ENCODE measurements at places on chromosomes 3 and 15.

- peak; percentile 21 for DNase-seq
Observed at GRCh38 chr3:127710155-127710941, 37.6 kb downstream of the ABTB1 start.

- no peak for DNase-seq
Observed at GRCh38 chr3:12443781-12444522, 40.3 kb upstream of the TSEN2 start.

DNA sequence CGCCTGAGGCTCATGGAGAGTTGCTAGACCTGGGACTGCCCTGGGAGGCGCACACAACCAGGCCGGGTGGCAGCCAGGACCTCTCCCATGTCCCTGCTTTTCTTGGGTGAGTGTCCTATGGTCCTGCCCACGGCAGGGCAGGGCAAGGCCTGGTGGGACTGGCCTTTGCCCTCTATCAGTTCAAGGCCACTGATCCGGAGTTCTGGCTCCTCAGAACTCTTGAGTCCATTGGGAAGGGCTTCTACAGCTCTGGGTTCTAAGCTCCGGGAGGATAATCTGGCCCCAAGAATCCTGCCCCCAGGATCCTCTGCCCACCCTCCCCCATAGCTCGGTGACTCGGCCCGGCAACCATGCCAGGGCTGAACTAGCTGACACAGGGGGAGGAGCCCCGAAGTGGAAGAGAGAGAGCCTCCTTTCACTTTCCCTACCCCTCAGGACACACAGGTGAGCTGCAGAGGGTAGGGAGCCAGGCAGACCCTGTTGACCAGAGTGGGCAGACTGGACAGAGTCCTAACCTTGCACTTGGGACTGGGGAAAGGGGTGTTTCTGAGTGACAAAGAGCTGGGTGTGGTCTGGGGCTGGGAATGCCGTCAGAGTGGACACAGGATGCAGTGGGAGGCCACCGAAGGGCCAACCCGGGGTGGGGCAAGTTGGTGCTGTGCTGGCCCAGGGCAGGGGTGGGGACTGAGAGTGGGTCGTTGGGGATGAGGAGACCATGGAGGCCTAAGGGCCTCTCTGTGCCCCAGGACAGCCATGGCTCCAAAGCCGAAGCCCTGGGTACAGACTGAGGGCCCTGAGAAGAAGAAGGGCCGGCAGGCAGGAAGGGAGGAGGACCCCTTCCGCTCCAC lies 664 bp downstream of the PARP3 start:
- DNase-seq, result peak; percentile 32

- DNase-seq, result peak; percentile 69
Observed at GRCh38 chr15:29570948-29571791, 251.1 kb downstream of the TJP1 start.

GRCh38 chr3:178673529-178673928 lies 137.3 kb downstream of the KCNMB2 start:
- DNase-seq, result no peak

GRCh38 chr3:119195911-119196310 lies 22.5 kb downstream of the UPK1B start:
- no peak for DNase-seq

DNA sequence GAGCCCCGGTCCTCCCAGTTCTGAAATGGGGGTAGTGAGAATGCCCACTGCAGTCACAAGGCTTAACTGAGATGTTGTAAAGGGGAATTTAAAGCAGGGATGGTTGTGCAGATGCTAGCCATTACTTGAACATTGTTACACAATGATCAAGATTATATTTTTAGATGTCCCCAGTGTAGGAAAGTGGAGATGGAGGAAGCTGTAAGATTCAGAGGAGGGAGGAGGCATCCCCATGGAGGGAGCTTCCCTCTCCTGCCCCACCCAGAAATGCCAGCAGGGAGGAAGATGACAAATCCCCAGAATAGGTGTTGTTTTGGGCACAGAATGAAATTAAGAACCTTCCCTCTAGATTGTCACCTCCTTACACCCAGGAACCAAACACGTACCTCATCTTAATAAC lies 46.1 kb downstream of the EFCAB12 start:
- no peak for DNase-seq

DNA sequence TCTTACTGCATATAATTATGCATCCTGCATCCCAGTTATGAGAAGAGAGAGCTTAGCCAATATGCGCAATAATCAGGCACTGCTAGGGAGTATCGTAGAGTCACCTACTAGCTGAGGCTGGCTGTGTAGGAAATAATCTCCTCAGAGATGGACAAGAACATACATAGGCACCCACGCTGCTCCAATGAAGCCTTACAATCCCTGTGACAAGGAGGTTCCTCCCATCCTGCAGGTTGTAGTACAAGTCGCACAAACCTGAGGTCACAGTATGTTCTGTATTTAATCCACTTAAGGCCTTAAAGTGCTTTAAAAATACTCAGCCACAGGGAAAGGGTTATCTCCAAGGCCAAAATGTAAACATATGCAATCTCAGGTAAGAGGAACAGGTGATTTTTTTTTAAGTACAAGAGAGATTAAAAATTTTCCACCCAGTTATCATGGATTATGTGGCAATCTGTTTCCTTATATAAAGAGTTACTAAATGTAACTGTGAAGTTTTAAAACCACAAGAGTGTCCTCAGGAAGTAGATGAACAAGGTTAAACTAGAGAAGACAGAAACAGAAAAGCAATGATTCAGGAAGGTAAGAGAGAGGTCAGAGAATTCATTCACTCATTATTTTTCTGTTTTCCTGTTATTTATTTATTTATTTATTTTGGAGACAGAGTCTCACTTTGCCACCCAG lies 7.5 kb upstream of the COLQ start:
- no peak for DNase-seq

GRCh38 chr3:148158210-148158609 lies 539.5 kb upstream of the AGTR1 start:
- DNase-seq, result no peak

GRCh38 chr3:16467393-16467792 lies 46.1 kb downstream of the RFTN1 start:
- DNase-seq, result no peak

DNA sequence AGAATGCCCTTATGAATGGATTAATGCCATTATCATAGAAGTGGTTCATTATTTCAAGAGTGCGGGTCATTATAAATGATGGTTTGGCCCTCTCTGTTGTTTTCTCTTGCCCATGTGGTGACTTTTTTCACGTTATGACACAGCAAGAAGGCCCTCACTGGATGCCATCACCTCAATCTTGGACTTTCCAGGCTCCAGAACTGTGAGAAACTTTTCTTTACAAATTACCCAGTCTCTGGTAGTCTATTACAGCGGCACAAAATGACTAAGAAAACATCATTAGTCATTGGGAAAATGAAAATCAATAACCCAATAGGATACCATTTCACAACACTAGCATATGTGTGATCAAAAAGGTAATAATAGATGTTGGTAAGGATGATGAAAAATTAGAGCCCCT lies 119.0 kb upstream of the LPP start:
- DNase-seq, result no peak

DNA sequence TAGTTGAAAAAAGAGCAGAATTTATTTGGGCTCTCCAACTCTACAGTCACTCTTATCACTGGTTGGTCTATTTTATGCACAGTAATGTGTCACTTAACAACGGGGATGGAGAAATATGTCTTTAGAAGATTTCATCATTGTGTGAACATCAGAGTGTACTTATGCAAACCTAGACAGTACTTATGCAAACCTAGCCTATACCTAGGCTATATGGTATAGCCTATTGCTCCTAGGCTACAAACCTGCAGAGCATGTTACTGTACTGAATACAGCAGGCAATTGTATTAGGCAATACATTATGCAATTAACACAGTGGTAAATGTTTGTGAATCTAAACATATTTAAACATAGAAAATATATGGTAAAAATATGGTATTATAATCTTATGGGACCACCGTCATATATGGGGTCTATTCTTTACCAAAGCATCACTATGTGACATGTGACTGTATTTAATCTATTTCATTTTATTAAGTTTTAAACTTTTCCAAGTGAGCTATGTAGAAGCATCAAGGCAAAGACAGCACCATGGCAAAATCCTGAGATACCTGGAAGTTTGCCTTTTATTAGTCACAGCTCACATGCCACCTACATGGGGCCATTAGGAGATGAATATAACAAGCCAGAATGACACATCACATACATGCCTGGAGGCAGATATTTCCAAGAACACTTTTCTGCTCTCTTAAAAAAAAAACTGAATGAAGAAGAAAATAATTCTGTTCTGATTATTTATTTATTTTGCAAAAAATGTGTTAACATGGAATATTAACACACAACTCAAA lies 537.4 kb downstream of the TUSC7 start:
- no peak for DNase-seq

- DNase-seq, result no peak
Observed at GRCh38 chr3:52636673-52637072, 49.0 kb downstream of the PBRM1 start.

- DNase-seq, result no peak
Observed at GRCh38 chr3:127215714-127216414, 22.9 kb downstream of the PRR23E start.

DNA sequence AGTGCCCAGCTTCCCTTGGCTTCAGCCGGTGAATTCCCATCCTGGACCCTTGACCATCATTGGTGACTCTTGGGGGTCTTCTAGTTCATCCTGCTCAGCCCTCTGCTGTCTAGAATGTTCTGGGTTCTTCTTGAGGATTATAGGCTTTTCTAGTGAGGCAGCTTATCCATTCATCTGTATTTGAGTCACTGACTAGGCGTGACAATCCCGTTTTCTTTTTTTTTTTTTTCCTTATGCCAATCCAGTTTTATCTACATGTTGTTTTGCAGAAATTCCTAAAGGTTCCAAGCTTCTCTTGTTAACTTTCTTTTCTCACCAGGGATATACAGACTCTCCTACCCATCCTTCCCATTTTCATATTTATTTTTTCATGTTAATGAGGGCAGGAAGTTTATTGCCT lies 6.6 kb upstream of the TRAK1 start:
- no peak for DNase-seq

GRCh38 chr15:73464602-73465001 lies 21.6 kb downstream of the REC114 start:
- peak; percentile 33 for DNase-seq

DNA sequence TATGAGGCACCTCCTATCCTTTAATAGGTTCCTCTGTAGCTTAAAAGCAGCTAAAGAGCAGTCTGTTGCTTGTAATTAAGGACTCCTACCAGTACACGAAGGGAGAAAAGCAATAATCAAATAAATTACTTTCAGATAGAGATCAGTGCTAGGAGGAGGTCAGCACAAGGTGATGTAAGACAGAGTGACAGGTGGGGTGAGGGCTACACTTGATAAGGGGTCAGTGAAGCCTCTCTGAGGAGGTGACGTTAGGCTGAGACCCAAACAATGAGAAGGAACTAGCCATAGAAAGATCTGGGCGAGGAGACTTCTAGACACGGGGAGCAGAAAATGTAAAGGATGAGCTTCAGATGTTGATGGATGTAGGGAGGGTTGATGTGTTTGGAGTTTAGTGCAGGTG lies 57.7 kb upstream of the BLM start:
- DNase-seq, result no peak

DNA sequence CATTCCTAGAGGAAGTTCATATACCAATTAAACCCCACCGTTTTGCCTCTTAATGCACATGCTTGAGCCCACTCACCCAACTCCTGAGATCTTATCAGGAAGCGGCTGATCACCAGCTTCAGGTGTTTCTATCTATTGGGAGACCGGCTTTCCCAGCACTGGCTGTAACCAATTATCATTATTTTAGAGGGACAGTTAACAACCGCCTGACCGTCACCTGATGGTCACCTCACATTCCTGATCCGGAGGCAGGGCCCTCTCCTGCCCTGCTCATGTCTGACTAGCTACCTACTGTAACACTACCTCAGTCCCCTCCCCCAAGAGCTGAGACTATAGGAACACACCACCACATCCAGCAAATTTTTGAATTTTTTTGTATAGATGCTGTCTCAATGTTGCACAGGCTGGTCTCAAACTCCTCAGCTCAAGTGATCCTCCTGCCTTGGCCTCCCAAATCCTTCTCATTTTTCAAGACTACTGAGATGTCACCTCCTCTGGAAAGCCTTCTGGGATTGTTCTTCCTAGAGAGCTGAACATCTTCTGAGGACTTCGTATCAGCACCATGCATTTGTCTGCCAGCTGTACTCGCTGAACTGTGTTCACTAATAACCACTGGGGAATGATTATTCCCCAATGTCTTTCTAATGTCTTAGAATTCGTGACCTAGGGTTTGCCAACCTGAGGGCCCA lies 84.8 kb downstream of the LSM3 start:
- DNase-seq, result no peak

- no peak for DNase-seq
Observed at GRCh38 chr3:10404377-10404776, 83.5 kb upstream of the SEC13 start.

GRCh38 chr15:99721896-99722295 lies 11.3 kb downstream of the LYSMD4 start:
- DNase-seq, result no peak

- peak; percentile 96 for DNase-seq
Observed at GRCh38 chr3:45592830-45593707, 1.5 kb upstream of the LIMD1 start.

DNA sequence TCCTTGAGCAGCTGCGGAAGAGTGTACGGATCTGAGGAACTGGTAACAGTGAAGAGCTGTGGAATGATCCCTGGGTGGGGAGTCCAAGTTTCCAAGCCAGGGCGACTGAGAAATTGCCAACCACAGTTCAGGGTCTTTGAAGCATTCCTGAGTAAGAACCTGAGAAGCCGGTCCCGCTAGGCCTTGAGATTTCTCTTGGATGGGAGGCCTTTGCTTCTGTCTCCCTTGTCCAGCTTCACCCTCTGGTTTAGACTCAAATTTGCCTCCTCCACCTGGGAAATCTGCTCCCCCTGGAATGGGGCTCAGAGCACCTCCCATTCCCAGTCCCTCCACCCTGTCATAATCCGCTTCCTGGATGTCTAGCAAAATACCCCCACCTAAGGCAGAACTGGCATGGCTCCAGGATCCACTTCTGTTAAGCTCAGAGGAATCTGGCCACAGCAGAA lies 127.7 kb upstream of the DLG1 start:
- no peak for DNase-seq

DNA sequence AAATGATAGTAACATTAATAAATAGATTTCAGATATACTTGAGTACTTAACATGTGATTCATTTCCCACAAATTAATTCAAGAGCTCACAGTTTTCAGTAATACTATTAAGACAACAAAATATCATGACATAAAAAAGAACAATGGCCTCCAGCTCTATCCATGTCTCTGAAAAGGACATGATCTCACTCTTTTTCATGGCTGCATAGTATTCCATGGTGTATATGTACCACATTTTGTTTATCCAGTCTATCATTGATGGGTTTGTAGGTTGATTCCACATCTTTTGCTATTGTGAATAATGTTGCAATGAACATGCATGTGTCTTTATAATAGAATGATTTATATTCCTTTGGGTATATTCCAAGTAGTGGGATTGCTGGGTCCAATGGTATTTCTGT lies 1012.8 kb upstream of the ALCAM start:
- no peak for DNase-seq

DNA sequence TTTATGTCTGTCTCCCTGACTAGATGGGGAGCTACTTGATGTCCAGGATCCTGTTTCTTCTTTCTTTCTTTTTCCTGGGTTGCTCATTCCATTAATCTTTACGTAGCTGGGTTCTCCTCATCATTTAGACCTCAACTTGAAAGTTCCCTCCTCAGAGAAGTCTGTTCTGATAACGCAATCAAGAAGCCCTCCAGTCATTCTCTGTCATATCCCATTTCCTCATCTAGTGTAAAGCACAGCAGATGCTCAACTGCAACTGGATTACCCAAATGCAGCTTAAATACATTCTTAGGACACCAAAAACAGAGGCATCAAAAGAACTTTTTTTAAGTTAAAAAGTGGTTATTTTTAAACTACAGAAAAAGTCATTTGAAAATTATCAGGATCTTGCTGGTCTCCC lies 51.7 kb upstream of the ST3GAL6 start:
- no peak for DNase-seq

GRCh38 chr3:69196876-69197275 lies 74.5 kb upstream of the LMOD3 start:
- no peak for DNase-seq
